ENCODE measurements at places on chromosomes 3 and 15.

DNA sequence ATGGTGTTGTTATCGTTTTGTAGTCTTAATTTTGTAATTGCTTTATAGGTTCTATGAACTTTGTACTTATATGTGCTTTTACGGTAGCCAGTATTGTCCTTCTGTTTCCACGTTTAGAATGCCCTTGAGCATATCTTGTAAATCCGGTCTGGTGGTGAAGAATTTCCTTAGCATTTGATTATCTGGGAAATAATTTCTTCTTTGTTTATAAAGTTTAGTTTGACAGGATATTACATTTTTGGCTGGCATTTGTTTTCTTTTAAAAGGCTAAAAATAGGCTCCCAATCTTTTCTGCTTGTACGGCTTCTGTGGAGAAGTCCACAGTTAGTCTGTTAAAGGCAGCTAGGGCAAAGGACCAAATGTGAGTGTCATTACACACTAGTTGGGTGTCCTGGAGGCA is 36.7 kb downstream of the SPESP1 start:
- DNase-seq, result peak; percentile 28

- no peak for DNase-seq
These were observed 64.3 kb downstream of the SLCO3A1 start for GRCh38 chr15:91917686-91918360.

GRCh38 chr3:100040451-100041225 is 73.7 kb downstream of the FILIP1L start:
- DNase-seq, result peak; percentile 80

DNA sequence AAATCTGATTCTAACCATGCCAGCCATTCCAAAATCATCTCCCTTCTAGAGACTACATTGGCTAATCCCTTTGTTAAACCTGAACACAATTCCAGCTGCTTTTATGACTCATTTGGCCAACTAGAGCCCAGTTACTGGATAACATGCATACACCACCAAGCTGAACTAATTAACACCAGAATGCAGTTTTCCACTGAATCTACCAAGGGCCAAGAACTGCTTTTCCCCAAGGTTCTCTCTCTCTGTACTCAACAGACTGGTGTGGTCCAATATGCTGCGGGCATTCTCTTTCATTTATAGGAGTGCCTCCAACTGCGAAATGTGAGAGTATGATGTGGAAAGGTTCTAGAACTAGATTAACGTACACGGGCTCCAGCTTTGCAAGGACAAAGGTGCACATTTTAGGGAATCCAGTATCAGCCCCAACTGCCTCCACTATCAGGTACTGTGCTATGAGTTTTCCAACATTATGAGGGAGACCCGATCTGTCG is 1.5 kb downstream of the CHSY1 start:
- peak; percentile 83 for DNase-seq

DNA sequence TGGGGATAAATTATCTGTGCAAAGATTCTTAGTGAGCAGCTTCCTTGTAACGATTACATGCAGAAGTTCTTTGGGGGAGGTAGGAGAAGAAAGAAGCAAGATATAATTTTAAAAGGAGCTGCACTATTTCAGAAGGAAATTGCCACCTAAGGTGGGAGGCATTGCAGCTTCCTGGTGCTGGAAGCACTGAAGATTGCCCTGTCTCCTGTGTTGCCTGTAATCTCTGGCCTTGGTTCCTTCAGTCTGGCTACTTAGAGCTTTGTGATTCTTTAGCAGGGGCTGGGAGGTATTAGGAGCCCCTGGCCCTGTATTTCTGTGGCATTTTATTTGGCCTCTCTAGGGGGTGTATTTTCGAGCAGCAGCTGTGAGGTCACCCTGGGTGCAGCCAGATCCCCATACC is 35.5 kb downstream of the CACNA2D3 start:
- no peak for DNase-seq

GRCh38 chr15:68818769-68819494 is 1.8 kb downstream of the ANP32A start:
- peak; percentile 59 for DNase-seq

GRCh38 chr15:99296386-99296785 is 45.1 kb downstream of the LRRC28 start:
- peak; percentile 38 for DNase-seq

GRCh38 chr15:44584162-44584749 is 47.3 kb downstream of the EIF3J start:
- peak; percentile 49 for DNase-seq

DNA sequence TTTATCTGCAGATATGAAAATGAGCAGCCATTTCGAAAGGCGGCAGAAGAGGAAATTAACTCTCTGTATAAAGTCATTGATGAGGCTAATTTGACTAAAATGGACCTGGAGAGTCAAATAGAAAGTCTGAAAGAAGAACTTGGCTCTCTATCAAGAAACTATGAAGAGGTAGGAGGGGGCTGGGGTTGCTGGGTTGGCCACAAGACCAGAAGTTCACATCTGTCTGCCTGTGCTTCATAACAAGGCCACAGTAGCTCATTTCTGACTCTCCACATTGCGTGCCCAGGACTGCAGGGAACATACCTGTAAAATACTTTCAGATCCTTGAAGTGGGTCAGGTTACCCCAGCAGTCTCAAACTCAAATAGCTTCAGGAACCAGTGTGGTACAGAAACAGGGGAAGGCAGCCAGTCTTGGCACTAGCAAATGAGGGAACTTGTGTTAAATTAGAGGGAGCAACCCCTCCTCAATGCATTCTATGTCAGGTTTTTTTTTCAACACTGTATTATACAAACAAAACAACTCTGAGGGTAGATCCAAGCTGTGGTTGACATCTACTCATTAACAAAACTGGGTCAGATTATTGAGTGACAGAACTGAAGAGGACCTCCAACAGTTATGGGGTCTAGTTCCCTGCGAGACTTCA is 48.7 kb downstream of the BFSP2 start:
- no peak for DNase-seq

DNA sequence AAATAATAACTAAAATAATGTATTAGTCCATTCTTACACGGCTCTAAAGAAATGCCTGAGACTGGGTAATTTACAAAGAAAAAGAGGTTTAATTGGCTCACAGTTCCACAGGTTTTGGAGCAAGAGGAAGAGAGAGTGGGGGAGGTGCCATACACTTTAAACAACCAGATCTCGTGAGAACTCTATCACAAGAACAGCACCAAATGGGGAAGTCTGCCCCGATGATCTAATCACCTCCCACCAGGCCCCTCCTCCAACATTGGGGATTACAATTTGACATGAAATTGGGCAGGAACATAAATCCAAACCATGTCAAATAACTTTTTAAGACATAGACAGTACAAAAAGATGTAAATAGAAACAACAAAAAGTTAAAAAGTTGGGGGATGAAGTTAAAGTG is 63.2 kb downstream of the ILDR1 start:
- no peak for DNase-seq
